ENCODE measurements at places on chromosomes 13 and 19. TPM values are rescaled to one million over a fixed set of nuclear protein-coding genes. Genes with fewer than 3 reads are reported as not detected.

DNA sequence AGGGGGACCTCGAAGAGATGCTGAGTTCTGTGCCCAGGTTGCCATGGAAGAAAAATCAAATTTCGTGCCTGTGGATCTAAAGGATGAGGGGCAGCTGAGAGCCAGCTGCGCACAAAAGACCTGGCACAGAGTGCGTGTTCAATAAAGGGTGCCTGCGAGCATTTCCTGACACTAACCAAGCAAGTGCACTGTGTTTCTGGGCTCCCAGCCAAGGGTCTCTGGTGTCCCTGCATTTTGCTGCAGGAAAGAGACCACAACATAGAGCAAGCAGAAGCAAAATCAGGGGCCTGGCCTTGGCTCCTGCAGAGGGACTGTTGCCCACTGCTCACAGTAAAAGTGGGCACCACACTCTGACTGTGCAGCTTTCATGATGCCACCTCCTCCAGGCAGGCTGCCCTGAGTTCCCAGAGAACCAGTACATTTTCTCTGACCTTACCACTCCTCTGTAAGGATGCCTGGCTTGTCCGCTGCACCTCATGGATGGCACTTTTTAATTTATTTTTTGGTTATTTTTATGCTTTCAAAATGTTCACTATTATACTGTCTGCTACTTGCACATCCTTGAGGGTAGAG is 70.8 kb upstream of the GPR12 start:
- DNase-seq, result no peak

GRCh38 chr19:55498246-55498840 is 10.1 kb downstream of the SSC5D start:
- no peak for DNase-seq

DNA sequence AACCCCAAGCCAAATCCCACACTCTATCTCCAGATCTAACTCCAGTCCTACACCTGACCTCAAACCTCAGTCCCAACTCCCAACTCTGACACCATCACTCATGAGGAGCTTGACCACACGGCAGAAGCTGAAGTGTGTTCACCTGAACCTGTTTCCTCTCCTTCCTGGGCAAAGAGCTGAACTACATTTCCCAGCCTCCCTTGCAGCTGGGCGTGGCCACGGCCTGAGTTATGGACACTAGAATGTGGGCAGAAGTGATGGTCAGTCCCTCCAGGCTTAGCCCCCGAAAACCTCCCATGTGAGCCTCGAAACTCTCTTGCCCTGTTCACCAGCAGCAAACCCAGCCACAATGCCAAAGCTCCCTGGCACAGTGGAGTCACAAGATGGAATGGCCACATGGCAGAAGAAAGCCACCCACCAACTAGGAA is 19.5 kb upstream of the MEIS3 start:
- no peak for DNase-seq

DNA sequence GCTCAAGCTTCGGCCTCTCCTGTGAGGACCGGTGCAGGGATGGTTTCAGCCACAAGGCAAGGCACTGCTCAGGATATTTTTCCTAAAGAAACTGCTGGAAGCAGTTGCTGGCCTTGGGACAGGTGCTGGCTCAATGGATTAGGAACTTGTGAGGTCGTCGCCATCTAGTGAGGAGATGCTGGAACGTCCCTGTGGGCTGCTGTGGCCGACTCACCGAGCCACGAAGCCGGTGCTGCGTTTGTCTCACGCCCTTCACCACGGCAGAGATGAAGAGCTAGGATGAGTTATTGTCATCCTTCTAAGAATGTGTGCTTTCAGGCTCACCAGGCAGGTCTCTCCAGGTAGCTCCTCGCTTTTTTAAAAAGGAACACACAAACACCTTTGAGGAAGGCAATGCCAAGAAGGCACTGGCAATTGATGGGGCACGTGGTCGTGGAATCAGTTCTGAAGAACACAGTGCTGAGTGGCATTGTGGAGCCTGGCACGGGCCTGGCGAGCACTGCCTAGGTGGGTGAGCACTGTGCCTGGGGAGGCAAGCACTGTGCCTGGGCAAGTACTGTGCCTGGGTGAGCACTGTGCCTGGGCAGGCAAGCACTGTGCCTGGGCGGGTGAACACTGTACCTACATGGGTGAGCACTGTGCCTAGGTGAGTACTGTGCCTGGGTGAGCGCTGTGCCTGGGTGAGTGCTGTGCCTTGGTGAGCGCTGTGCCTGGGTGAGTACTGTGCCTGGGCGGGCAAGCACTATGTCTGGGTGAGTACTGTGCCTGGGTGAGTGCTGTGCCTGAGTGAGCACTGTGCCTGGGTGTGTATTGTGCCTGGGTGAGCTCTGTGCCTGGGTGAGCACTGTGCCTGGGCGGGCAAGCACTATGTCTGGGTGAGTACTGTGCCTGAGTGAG is 140.4 kb downstream of the TEX29 start:
- DNase-seq, result peak; percentile 66

GRCh38 chr19:57992841-57993240 is 9.8 kb downstream of the ZNF606 start:
- DNase-seq, result no peak

DNA sequence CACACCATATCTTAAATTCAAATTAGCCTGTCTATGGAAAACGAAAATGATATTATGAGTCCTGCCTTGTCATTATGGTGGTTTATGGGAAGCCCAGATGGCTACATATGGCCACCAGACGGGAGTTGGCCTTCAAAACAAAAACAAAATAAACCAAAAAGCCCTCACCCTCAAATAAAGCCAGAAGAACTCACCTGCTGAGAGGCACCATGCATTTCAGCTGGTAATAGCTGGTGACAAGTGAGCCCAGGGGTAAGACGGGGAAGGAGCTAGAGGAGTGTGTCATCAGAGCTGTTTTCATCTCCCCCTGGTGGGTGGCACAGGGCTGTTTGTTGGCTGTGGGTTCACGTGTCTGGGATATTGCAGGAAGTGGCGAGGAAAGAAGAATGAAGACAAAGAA is 152.9 kb downstream of the EFNB2 start:
- DNase-seq, result no peak

DNA sequence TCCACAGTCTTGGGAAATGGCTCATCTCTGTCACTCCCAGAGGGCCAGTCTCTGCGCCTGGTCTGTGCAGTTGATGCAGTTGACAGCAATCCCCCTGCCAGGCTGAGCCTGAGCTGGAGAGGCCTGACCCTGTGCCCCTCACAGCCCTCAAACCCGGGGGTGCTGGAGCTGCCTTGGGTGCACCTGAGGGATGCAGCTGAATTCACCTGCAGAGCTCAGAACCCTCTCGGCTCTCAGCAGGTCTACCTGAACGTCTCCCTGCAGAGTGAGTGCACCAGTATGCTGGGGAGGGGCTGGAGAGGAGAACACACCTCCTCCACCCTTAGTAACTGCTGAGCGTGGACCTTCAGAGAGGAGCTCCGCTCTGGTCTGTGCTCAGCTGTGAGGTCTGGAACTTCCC is 2.3 kb downstream of the SIGLEC9 start:
- no peak for DNase-seq

GRCh38 chr13:45674908-45675307 is 27.2 kb upstream of the CBY2 start:
- DNase-seq, result peak; percentile 46

DNA sequence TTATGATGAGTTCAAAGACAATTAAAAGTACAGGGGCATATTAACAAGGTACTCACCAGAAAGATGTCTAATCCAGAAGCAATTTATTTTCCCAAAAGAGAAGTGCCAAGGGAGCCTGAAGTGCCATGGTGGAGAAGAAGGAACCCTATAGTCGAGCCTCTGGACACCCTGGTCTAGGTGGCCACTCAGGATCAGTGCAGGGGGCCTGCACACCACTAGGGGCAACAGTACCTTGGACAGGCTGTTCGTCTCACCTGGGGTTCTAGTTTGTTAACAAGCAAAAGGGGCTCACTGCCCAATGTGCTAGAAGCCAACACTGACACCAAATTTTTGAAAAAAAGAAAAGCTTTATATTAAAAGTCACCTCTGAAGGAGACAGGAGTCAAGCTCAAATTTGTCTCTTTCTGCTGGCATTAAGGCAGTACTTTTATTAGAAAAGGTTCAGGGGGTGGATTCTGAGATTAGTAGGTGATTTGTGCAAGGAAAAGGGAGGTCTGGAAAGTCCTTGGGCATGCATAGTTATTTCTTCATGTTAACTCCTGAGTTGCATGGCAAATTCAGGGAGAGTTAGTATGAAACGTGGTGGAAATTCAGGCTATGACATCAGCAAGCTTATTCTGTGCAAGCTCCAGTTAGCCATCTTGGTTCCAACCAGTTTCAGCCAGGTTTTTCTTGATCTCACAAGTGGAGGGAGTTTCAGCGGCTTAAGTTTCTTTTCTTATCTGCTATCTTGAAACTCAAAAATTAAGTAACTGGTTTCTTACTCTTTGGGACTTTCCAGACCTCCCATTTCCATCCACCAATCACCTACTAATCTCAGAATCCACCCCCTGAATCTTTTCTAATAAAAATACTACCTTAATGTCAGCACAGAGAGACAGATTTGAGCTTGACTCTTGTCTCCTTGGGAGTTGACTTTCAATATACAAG is 884 bp upstream of the CBY2 start:
- DNase-seq, result peak; percentile 14

GRCh38 chr13:108313382-108313781 is 43.9 kb downstream of the TNFSF13B start:
- DNase-seq, result no peak

GRCh38 chr19:28606269-28607032 is 606.5 kb downstream of the UQCRFS1 start:
- no peak for DNase-seq

DNA sequence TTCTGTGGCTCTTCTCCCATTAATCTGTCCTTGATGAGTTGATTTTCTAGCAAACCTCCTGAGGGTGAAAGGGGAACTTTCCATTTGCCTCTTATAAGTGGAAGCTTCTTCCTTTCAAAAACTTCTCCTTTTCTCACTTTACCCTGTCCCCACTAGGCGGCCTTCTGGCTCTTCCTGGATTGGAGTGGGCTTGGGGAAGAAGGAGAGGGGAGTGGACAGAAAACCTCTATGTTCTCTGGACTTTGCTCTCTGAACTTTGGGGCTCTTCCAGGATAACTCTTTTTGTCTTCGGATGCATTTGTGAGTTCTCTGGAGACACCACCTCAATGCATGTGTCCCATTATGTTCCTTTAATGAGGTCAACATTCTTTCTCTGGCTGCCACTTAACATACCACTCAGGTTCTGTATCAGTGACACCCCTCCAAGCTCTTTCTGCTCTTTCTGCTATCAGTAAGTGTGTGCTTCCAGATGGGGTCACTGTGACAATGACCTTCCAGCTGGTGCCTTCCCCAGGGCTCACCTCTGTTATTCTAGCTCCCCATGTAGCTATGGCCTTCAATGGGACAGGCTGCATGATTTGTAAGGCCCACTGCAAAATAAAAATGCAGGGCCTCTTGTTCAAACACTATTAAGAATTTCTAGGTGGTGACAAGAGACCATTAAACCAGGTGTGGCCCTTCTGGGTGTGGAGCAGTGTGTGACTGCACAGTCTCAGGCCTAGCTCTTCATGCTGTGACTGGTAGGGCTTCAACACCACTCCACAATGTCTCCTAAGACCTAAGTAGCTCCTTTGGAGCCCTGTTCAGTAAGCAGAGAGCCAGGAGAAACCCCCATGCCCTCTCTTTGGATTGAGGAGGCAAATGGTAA is 389.2 kb downstream of the EFNB2 start:
- no peak for DNase-seq

DNA sequence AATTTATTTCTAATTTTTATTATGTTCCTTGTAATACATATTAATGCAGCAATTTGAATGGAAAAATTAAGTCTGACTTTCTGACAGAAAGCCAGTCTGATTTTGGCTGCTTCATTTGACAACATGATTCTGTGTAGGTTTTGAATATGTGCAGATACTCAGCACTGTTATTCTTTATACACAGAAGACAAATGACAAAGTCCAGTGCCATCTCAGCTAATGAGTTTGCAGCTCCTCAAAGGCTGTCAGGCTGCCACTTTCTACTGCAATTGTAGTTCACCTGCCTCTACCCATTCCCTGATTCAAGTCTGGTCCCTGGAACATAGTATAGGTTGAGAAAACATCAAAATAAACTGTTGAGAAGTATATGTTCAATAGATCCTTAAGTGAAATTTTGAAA is 2.9 kb upstream of the CHAMP1 start:
- DNase-seq, result no peak

DNA sequence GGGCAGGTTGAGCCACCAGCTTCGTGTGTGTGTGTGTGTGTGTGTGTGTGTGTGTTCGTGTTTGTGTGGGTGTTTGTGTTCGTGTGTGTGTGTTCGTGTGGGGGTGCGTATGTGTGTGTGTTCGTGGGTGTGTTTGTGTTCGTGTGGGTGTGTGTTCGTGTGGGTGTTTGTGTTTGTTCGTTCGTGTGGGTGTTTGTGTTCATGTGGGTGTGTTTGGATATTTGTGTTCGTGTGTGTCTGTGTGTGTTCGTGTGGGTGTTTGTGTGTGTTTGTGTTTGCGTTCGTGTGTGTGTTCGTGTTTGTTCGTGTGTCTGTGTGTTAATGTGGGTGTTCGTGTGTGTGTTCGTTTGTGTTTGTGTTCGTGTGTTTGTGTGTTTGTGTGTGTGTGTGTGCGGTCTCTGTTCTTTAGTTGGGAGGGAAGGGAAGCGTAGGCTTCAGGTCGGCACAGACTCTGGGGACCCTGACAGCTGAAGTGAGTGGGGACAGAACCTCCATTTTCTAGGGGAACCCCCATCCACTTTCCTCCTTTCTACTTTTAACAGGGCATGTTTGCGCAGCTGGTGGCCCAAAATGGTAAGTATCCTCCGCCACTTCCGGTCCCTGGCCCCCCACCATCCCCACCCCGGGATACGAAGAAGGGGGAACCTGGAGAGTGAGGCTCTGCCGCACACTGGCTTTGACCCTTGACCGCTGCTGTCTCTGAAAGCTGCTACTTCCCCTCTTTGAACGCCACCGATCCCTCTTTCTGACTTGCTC is 1.6 kb downstream of the TNFSF9 start:
- no peak for DNase-seq

DNA sequence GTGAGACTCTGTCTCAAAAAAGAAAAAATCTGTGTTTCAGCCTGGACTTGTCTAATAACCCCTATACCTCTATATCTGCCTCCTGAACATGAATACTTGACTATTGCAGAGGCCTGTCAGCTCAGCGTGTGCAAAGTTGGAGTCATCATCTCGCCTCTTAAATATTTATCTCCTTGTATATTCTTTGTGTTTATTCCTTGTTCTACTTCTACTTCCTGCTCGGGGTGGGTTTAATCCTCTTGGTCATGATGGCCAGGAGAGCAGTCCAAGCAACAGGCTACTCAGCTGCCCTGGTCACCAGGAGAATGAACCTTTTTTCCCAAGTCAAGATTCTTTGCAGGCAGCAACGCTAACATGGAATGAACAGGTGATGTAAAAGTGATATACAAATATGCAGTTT is 119.1 kb downstream of the PCCA start:
- DNase-seq, result no peak

DNA sequence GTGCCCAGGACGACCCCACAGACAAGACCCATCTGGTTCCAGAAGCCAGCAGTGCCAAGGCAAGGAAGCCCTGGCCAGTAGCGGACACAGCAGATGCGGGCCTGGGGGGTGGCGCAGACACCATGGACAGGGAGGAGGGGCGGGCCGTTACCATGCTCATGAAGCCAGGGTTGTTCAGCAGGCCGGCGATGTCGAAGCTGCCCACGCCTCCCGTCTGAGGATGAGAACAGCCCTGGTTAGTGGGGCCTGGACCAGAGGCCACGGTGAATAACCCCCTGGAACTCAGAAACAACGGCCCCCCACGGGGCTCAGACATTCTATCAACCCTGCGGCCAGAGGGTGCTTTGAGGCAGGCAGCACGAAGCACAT is 21.5 kb upstream of the SLC39A3 start:
- no peak for DNase-seq

GRCh38 chr13:45393941-45394570 is 24.1 kb downstream of the SLC25A30 start:
- DNase-seq, result peak; percentile 65

The DLL3 gene
- 13.9 TPM for polyA plus RNA-seq

The ZNF563 gene
- polyA plus RNA-seq, result 5.0 TPM

The PDX1 gene
- not detected for polyA plus RNA-seq

The CFD gene
- polyA plus RNA-seq, result 6.5 TPM

All from cardiac muscle cell (in vitro differentiated cells and primary cell).